NCI-H187 treated with DMSO at 0.1 percent for 48 hours (cell line): ENCODE measurements at places on chromosomes 2 and 18.

- DNase-seq = no peak
Measured at GRCh38 chr2:235855011-235855410, 313.2 kb downstream of the GBX2 start.

GRCh38 chr2:30225131-30225762 lies 6.1 kb upstream of the LBH start:
- no peak for DNase-seq

- no peak for DNase-seq
Measured at GRCh38 chr2:52895726-52896340, 871.8 kb upstream of the CHAC2 start.

GRCh38 chr2:135052997-135053474 lies 944 bp downstream of the RAB3GAP1 start:
- DNase-seq = no peak

DNA sequence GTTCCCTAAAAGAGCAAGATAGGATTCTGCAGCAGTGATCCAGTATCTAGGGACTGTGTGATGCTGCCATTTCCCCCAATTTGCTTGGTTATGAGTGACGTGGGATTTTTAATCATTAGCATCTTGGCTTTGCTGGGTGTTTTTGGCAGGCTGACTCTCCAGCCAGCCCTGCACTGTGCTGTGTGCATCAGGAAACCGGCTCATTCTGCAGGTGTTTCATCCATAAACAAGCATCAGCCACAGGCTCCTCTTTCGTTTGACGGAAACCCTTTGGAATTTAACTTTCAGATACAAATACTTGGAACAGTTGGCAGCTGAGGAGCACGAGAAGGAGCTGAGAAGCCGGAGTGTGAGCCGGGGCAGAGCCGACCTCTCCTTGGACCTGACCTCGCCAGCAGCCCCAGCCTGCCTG lies 135.9 kb downstream of the TPGS2 start:
- no peak for DNase-seq

DNA sequence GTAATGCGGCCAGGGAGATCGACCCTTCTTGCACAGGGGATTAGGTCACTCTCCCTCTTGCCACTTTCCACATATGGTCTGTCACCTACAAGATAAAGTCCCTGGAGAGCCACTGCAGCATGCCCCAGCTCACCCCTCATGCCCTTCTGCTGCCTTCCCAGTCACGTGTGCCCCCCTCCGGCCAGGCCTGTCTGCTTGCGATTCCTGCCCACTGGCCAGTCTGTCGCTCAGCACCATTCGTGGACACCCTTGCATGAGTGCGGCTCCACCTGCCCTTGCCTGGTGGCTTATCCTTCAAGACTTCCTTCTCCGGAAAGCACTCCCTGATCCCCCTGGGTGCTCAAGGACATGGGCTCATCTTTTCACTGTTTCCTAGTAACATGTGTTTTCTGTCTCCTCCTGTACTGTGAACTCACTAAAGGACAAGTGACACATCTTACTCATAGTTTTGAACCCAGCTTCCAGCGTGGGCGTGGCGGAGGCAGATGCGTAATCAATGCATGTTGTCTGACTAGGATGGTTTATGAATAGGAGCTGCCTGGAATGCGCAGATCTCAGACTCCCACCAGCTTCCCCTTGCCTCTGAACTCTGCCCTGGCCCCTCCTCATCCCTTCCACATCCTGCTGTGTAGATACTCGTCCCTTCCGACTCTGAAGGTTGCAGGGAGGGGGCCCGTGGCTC lies 7.8 kb upstream of the NT5DC4 start:
- no peak for DNase-seq

DNA sequence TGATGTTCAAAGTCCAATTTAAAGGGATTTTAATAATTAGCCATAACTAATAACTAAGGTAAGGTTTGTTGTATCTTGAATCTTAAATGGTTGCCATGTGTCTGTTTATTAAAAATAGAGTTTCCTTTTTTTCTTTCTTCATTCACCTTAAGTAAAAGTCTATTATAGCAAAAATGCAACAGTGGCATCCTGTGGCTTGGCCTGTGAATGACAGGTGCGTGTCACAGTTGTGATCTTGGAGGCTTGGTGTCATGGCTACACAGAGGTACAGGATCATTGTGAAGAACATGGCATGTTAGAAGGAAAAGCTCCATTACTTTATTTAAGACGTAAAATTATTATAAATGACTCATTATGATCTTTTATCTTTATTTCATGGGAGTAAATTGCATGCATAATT lies 246.1 kb downstream of the BCL2 start:
- DNase-seq = no peak

DNA sequence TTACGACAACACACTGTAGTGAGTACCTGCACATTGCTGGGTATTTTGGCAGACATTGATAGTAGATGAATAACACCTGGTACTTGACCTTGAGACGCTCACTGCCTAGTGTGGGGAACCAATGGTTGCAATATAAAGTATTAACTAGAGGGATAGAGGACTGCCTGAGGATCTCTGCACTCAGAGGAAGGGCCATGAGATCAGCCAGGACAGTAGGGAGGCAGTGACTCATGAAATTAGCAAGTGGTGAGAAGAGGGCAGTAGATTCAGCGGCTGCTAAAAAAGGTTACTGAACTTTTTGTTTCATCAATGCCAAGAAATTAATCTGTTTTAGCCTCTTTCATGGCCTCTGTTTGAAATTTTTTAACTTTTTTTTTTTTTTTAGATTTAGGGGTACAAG lies 250.8 kb upstream of the TCF4 start:
- no peak for DNase-seq

GRCh38 chr2:168155680-168156079 lies 91.7 kb downstream of the STK39 start:
- no peak for DNase-seq

DNA sequence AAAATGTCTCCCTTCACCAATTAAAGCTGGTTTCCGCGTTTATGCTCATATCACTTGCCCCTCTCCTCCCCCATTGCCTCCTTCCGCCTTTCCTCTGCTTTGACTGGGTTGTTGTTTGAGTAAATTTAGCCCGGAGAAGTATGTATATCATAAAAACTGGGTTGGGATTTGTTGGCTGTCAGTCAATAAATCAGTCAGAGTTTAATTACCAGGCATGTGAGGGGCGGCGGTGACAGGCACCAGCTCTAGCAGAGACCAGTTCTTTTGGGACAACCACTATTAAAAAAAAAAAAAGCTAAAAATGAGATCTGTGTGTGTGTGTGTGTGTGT lies 382.4 kb upstream of the SMIM21 start:
- DNase-seq = no peak

DNA sequence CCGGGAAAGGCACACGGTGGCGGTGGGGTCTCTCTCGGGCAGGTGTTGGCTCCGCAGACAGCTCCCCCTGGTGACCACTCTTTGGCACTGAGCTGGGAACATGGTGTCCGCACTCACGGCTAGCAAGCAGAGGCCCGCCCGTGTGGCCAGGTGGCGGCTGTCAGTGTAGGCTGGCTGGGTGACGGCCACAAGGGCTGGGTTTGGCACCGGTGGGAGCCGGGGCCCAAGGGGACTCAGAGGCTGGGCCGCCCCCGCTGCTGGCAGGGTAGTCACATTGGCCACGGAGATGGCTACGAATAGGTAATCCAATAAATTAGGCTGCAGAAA lies 1071.7 kb downstream of the RPIA start:
- DNase-seq = no peak

GRCh38 chr2:1518867-1519530 lies 105.7 kb downstream of the TPO start:
- DNase-seq = no peak

DNA sequence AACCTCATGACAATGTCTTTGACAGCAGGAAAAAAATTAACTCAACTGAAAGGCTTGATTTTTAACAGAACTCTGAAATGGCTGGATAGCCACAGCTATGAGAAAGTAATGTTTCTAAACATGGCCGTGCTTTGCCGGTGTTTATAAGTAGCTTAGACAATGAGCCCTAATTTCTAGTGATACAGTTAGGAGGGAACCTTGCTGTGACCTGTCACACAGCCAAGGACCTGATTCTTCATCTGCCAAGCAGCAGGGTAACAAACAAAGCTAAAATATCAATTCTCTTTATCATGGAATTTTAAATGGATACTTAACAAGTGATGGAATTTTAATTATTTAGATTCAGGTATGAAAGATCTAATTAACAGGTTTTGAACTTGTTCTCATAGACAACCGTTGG lies 24.3 kb upstream of the DYNC2LI1 start:
- no peak for DNase-seq

DNA sequence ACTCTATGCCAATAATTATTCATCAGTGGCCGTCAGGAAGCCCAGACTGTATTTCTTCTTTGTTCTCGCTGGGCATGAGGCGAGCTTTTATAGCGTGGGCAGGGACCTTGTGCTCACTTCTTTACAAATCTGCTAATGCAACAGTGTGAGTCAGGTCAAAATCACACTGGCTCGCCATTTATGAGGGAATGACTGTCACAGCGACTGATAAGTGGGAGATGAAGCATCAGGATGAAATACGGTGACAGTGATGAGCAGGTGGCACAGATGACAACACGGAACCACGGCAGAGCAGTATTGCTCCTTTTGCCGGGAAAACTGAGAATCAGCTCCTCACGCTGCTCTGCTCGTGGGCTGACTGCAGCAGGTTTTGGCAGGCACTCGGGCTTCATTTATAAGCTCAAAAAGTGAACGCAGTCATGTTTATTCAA lies 20.5 kb downstream of the TYMS start:
- DNase-seq = no peak

GRCh38 chr2:233173115-233173514 lies 78.4 kb upstream of the ATG16L1 start:
- DNase-seq = no peak

DNA sequence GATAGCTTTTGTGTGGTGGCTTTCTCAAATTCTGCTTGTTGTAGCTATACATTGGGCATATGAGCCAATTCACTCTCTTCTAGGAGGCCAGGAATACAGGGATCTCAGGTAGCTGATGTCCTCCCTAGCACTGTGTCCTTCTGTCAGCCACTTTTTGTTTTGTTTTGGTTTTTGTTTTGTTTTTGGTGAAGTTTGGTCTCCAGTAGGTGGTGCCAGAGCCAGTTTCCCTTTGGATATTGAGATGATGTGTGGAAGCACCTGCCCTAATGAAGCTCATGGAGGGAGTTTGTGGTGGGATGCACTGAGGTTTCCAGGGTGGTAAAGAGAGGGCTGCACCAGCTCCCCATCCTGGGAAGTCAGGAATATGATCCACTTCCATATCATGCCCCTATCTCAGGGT lies 100.5 kb upstream of the VWC2L start:
- no peak for DNase-seq

GRCh38 chr2:104790100-104790811 lies 63.7 kb upstream of the POU3F3 start:
- DNase-seq = no peak

GRCh38 chr18:78902795-78903435 lies 76.7 kb upstream of the SALL3 start:
- DNase-seq = no peak

- DNase-seq = no peak
Measured at GRCh38 chr2:182446087-182446486, 19.3 kb upstream of the PDE1A start.

DNA sequence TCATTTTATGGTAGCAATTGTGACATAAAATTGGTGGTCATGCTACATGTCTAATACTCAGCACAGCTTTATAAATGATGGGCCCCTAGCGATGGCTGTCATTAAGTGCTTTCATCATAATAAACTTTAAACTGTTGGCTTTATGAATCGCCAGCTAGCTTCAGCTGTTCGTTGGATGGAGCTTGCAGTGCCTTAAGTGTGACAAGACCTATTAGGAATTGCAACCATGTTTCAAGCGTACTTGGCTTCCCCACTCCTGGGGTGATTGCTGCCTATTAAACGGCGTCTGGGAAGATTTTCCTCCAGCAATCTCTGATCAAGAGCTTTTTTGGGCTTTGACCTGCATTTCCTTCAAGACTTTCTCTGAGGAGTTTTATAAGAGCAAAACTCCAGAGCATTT lies 164.5 kb upstream of the SIX3 start:
- no peak for DNase-seq

- no peak for DNase-seq
Measured at GRCh38 chr18:63320975-63321265, 1.4 kb upstream of the BCL2 start.

- DNase-seq = no peak
Measured at GRCh38 chr2:181991171-181991885, 5.7 kb downstream of the PPP1R1C start.

DNA sequence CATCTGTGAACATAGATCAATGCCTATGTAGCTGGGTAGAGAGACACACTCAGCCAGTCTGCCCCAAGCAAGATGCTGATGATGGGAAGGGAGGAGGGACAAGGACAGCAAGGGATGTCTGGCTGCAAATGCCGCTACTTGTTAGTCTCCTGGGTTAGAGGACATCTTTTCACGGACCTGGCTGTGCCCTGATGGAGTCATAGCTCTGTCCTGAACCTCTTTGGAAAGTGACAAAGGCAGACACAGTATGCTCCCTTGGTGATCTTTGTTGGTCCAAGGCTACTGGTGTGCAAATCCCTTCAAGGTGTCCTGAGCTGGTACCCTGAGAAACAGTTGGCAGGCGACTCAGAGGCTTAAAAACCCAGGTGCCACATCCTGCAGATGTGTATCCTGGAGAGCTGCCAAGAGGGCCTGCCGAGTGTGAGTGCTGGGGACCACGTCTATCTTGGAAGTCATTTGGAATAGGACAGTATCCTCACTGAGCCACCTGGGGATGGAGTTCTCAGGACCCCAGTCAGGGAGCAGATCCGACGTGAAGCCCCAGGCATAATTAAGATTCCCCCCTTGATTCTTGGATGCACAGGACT lies 10.8 kb downstream of the FOSL2 start:
- DNase-seq = no peak

- DNase-seq = no peak
Measured at GRCh38 chr2:159157361-159158209, 128.9 kb downstream of the WDSUB1 start.

- DNase-seq = no peak
Measured at GRCh38 chr2:37773371-37774130, 102.1 kb upstream of the CDC42EP3 start.

- peak; percentile 2 for DNase-seq
Measured at GRCh38 chr2:112031473-112032223, 23.4 kb upstream of the TMEM87B start.

DNA sequence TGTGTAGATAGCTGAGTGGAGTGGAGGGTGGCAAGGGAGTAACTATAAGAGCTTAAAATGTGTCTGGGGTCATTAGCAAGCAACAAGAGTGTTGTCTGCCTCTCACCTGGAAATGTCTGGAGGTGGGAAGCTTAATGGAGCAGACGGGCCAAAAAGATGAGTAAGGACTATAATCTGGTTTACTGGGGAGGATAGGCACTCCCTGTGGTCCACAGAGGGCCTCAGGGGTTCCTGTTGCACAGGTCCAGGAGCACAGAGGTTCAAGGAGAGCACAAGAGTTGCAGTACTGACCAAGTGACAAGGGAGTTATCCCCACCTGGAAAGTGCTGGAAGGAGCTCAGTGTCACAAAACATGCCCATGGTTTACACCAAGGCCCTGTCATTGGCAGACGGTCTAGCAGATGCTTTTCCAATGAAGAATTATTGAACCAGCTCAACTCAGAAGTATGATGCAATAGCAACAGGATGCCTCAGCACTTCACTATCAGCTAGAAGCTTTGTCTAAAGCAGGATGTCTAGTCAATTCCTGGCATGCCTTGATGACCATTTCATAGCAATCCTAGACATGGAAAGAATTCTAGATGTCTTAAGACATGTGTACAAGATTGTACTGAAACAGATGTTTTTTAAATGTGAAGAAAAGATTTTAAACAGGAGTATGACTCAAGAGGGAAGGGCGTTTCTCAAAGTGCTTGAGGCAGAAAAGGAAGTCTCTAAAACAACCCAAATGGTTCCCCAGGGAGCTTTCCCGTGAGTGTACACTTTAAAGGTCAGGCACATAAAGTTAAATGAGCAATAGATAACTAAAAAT lies 62.9 kb upstream of the SERPINE2 start:
- no peak for DNase-seq
